ENCODE measurements at places on chromosomes 7 and 10.
A peak's percentile ranks its signal among the peaks of the same experiment; 100 is the strongest.

- H3K4me3 ChIP-seq = no peak overlapping the region
- H3K27ac ChIP-seq = no peak overlapping the region
- H3K27me3 ChIP-seq = no peaks in the 10 kb centered on the region
- DNase-seq = no peak
- no peaks in the 10 kb centered on the region for H3K36me3 ChIP-seq
Measured at GRCh38 chr7:119748251-119748860, 524.6 kb upstream of the KCND2 start.

GRCh38 chr10:58810751-58811150, 298.1 kb downstream of the BICC1 start:
- H3K27me3 ChIP-seq = no peaks in the 10 kb centered on the region
- no peak for DNase-seq
- H3K4me1 ChIP-seq = no peaks in the 10 kb centered on the region

GRCh38 chr10:1375346-1376170, 319.4 kb downstream of the WDR37 start:
- no peaks in the 10 kb centered on the region for H3K27me3 ChIP-seq
- no peaks in the 10 kb centered on the region for H3K36me3 ChIP-seq
- no peaks in the 10 kb centered on the region for H3K4me1 ChIP-seq
- no peak overlapping the region for H3K27ac ChIP-seq
- no peak overlapping the region for H3K4me3 ChIP-seq
- no peak for DNase-seq

DNA sequence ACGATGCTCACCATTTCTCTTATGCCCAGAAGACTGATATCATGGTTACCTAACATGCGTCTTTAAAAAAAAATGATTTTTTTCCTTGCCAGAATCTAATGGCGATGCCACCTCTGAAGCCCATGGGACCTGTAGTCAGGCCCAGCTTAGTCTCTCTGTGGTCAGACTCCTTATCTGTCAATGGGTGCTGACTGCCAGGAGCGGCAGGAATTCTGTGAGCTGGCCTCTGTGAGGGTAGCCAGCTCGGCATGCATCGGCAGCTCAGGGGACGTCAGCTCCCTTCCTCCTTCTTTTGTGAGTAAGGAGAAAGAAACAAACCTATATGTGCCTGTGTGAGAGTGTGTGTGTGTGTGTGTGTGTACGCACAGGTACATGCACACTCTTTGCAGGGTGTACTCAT, 49.9 kb upstream of the ZRANB1 start:
- no peaks in the 10 kb centered on the region for H3K36me3 ChIP-seq
- DNase-seq = no peak
- H3K27ac ChIP-seq = no peak overlapping the region
- H3K4me1 ChIP-seq = no peaks in the 10 kb centered on the region
- no peaks in the 10 kb centered on the region for H3K27me3 ChIP-seq

DNA sequence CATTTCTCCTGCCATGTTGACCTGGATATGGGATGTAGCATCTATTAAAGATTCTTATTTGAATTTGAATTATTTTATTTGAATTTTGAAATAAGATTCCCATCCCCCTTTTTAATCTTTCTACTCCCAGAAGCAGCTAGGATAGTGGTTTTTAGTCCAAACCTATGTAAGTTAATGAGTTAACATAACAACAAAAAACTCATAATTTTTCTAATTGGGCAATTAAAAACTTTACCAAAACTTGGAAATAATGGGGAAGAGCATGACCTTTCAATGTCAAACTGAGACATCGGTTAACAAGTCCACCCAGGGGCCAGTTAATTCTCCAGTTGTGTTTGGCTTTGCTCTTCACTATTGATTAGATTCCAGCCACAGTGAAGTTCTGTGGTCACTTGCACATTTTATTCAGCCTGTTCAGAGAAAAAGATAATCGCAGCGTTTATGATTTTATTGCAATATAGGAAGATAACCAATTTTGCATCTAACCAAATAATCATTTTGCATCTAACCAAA, 1.2 kb upstream of the FAM13C start:
- peak overlapping the region; percentile 80 for H3K27ac ChIP-seq
- no peaks in the 10 kb centered on the region for H3K4me1 ChIP-seq
- H3K4me3 ChIP-seq = no peak overlapping the region
- no peak for DNase-seq
- H3K36me3 ChIP-seq = no peaks in the 10 kb centered on the region
- H3K27me3 ChIP-seq = no peaks in the 10 kb centered on the region

DNA sequence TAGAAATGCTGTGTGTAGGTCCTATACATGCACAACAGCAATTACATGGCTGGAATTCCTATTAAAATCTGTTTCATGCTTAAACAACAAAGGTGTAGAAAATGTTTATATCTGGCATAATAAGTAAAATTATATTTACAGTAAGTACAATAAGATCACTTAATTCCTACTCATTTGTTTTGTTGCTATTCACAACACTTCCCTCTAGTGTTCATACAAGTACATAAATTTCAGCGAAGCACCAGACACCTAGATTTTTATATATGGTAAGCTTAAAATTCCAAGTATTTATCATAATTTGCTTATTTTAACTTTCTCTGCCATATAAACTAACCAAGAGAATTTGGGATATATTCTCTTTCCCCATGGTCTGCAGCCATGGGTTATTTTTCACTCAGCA, 51.8 kb upstream of the ANK3 start:
- H3K36me3 ChIP-seq = no peaks in the 10 kb centered on the region
- no peak overlapping the region for H3K27ac ChIP-seq
- DNase-seq = no peak
- no peaks in the 10 kb centered on the region for H3K27me3 ChIP-seq

DNA sequence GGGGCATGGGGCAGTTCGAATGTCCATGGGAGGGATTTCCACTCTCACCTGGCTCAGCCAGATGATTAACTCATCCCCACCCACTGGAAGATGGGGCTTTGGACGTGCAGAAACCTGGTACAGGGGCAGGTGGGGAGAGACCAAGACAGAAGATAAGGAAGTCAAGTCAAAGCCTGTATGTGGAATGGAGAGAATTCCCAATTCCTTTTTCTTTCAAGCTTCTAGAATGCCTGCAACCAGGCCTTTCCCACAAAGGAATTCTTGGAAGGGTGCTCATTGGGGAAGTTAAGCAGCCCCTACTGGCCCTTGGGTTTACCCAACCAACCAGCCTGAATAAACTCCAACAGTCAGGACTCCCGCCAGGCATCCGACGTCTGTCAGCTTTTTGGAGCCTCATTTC, 39.1 kb downstream of the CCM2 start:
- DNase-seq = no peak
- no peak overlapping the region for H3K4me3 ChIP-seq
- no peaks in the 10 kb centered on the region for H3K27me3 ChIP-seq
- H3K36me3 ChIP-seq = no peaks in the 10 kb centered on the region
- no peaks in the 10 kb centered on the region for H3K4me1 ChIP-seq
- H3K27ac ChIP-seq = no peak overlapping the region

DNA sequence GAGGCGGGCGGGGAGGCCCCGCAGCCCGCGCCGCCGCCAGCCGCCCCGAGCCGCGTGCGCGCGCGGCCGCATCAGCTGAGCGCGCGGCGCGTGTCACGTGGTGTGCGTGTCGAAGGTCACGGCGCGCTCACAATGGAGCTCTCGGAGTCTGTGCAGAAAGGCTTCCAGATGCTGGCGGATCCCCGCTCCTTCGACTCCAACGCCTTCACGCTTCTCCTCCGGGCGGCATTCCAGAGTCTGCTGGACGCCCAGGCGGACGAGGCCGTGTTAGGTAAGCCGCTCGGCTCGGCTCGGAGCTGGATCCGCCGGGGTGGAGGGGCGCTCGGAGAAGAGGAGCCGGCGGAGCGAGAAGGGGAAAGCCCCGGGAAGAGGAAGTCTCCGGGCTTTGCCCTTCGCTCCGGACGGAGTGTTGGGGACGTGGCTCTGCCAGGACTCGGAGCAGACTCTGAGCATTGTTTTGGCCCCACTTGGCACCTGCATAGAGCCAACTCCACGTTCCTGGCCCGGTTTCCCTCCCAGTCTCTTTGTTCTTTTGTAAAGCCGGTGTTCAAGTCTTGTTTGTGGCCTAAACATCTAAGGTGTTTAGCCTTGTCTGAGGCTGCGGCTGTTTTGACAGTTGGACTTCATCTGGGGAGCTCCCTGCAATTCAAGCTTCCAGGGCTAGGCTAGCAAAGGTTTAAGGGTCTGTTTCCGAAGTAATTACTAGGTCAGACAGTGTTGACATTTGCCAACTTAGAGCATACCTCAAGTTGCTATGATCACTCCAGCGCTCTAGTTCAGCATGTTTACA, at the start of gene COMMD3:
Gene COMMD3, plus strand, starts transcription at position 103 of the 790 bp plus-strand sequence. Its CDS starts 30 bp downstream, at position 133.
- peak within 1 kb of the TSS; percentile 94 for H3K27ac ChIP-seq
- H3K4me1 ChIP-seq = peaks cover 3% of the 10 kb centered on the region
- H3K27me3 ChIP-seq = no peaks in the 10 kb centered on the region
- no peaks in the 10 kb centered on the region for H3K36me3 ChIP-seq
- DNase-seq = peak; percentile 87

DNA sequence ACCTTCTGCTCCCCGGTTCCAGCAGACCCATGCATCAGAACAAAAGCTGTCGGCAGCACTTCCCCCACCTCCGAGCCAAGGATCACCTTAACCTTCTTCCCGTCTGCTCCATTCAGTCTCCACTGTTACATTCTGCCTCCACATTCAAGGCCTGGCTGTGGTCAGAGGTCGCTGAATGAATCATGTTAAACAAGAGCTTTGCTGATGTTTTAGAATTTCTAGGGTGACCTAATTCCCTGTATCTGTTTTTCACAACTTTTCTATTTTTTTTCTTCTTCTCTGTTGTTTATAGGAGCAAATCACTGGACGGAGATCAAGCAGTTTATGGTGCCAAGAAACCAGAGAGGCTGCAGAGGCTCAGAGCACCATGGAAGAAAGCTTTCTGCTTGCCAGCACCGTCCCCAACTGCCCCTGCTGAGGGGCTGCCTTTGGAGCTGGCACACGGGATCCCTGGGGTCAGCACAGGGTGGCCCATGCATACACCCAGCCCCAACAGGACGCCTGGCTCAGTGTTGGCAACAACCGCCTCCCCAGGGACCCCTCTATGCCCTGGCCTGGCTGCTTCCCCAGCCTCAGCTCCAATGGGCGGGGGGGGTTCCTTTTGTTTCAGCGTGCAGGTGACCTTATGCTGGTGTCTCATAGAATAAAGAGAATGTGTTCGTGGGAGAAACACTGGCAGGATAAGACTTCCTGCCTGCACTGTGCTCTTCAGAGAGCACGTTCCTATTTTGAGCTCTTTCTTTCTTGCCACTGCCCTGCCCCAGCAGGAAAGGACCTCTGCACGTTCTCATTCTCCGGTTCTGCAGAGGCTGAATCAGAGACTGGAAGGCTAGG, 182.7 kb upstream of the LYZL2 start:
- no peaks in the 10 kb centered on the region for H3K36me3 ChIP-seq
- no peak overlapping the region for H3K4me3 ChIP-seq
- peak overlapping the region; percentile 84 for H3K27ac ChIP-seq
- H3K4me1 ChIP-seq = peaks cover 35% of the 10 kb centered on the region
- no peaks in the 10 kb centered on the region for H3K27me3 ChIP-seq
- peak; percentile 83 for DNase-seq

DNA sequence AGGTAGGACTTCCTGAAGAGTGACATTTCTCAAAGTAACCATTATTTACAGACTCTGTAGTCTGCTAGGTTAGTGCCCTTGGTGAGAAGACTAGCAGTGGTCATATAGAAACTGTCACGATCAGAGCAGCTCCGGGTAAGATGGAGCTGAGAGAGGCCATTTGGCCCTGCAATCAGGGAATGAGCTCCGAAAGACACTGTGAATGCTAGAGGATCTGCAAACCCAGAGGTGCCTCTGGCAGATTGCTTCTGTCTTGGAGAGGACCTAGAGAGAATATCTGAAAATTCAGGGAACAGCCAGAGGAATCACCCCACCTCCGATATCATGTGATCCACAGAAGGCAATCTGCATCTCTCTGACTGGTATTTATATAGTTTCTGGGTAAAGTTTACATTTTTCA, 246.9 kb upstream of the KMT2E start:
- H3K27ac ChIP-seq = no peak overlapping the region
- no peaks in the 10 kb centered on the region for H3K27me3 ChIP-seq
- no peak overlapping the region for H3K4me3 ChIP-seq
- DNase-seq = no peak

- DNase-seq = no peak
- no peak overlapping the region for H3K27ac ChIP-seq
- H3K36me3 ChIP-seq = no peaks in the 10 kb centered on the region
- no peaks in the 10 kb centered on the region for H3K27me3 ChIP-seq
Measured at GRCh38 chr7:11517853-11518252, 314.1 kb downstream of the THSD7A start.

- H3K4me3 ChIP-seq = no peak overlapping the region
- DNase-seq = no peak
- no peaks in the 10 kb centered on the region for H3K36me3 ChIP-seq
Measured at GRCh38 chr10:59586407-59586891, 123.2 kb downstream of the SLC16A9 start.

GRCh38 chr7:1474736-1475135, 15.5 kb upstream of the MICALL2 start:
- no peaks in the 10 kb centered on the region for H3K27me3 ChIP-seq
- no peaks in the 10 kb centered on the region for H3K36me3 ChIP-seq
- H3K4me1 ChIP-seq = no peaks in the 10 kb centered on the region
- no peak for DNase-seq

DNA sequence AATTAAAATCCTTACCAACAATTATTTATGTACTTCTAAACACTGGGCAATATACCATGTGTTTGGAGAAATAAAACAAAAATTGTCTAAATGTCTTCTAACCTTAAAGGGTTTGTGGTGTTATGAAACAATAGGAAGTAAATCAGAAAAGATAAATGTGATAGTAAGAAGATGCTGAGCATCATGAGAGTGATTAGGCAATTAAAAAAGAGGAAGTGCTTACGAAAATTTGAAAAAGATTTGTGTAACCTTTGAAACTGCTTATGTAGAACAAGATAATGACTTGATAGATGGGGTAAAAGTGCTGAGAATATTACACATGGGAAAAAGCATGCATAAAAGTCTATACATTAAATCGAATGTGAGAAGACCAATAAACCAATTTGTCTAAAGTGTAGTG, 573.4 kb upstream of the CNTNAP2 start:
- H3K4me1 ChIP-seq = no peaks in the 10 kb centered on the region
- no peak overlapping the region for H3K4me3 ChIP-seq
- no peaks in the 10 kb centered on the region for H3K27me3 ChIP-seq
- H3K36me3 ChIP-seq = no peaks in the 10 kb centered on the region
- no peak overlapping the region for H3K27ac ChIP-seq

- peak; percentile 61 for DNase-seq
- H3K4me3 ChIP-seq = no peak overlapping the region
- H3K36me3 ChIP-seq = no peaks in the 10 kb centered on the region
- H3K4me1 ChIP-seq = peaks cover 20% of the 10 kb centered on the region
- peak overlapping the region; percentile 96 for H3K27ac ChIP-seq
Measured at GRCh38 chr7:94303695-94304094, 91.0 kb upstream of the COL1A2 start.

DNA sequence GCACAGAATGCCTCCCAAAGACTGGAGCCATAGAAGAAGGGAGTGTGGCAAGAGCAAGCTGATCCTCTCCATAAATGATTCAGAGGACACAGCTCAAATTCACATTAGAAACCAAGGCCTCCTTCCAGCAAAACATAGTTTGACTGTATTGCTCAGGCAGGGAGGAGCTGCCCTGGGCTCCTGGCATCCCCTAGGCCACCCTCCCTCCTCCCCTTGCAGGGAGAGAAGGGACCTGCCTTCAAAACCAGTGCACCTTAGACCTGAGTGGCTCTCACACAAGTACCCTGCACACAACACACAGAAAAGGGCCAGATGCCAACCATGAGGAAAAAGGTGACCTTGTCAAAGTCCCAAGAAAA, 64.7 kb downstream of the CREB3L2 start:
- no peaks in the 10 kb centered on the region for H3K27me3 ChIP-seq
- peak overlapping the region; percentile 84 for H3K27ac ChIP-seq
- DNase-seq = no peak
- peaks cover 18% of the 10 kb centered on the region for H3K4me1 ChIP-seq
- H3K4me3 ChIP-seq = no peak overlapping the region
